GM20000 (cell line): ENCODE measurements at places on chromosomes 12 and 14.
A peak's percentile ranks its signal among the peaks of the same experiment; 100 is the strongest.

GRCh38 chr14:74592476-74593201, 19.4 kb downstream of the LTBP2 start:
- peak; percentile 50 for DNase-seq

DNA sequence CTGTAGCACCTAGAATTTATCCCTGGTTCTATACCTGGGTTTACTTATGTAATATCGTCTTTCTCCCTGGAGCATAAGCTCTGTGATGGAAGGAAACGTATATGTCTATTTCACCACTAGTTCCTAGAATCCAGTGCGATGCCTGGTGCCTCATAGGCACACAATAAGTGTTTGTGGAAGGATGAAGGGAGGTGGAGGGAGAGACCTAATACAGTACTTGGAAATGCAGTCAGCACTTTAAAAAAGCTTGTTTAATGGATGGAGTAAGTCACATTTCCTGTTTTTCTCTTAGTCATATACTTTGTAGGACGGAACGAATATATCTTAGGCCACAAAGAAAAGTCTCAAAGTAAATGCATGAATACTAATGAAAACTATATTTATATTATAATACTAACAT, 186.5 kb upstream of the HMGA2 start:
- DNase-seq = no peak

DNA sequence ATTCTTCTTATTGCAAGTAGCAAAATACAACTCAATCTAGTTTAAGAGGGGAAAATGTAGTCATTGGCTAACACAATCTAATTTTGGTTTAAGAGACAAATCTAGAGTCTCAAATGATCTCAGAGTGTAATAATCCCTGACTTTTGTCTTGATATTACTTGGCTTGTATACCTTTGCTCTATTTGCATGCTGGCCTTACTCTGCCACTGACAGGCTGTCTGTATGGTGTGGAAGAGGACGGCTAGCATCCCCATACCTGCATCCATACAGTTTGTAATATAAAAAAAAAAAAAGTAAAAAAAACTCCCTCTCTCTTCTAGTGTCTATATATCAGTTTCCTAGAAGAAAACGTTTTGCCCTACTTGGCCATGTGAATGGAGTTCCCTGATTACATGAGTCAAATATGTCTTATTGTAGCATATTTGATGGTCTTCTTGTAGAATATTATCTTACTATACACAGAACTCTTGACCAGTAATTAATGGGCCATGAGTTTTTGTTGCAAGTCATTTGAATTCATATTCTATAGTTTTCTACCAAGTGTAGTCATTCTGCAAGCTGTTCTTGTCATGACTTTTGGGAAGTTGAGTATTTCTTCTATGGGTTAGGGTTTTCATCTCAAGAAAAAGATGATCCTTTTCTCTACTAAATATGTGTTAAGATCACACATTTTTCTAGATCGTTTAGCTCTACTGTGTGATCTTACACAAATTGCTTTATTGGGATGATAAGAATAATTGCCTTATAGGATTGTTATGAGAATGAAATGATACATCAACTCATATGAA, 8.2 kb downstream of the HIF1A start:
- no peak for DNase-seq

DNA sequence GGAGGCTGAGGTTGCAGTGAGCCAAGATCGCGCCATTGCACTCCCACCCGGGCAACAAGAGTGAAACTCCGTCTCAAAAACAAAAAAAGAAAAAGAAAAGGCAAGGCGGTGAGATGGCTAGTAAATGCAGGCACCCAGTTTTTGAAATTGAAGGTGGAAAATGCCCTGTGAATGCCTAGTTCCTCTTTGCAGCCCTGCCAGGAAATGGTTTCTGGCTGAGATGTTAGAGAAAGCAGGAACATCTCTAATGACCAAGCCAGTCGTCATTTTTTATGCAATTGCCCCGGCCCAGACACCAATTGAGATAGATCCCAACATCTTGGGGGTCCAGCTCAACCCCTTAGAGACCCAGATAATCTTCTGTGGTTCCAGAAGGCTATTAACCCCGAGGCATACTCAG, 17.0 kb downstream of the SLC8A3 start:
- no peak for DNase-seq

GRCh38 chr14:105374389-105374788, 23.9 kb upstream of the TEX22 start:
- DNase-seq = no peak

- DNase-seq = no peak
These were observed 220.8 kb downstream of the ZFP36L1 start for GRCh38 chr14:68571928-68572525.

GRCh38 chr12:97292588-97292987, 170.0 kb upstream of the RMST start:
- DNase-seq = no peak

GRCh38 chr12:118472940-118473339, 96.6 kb downstream of the SUDS3 start:
- no peak for DNase-seq

- DNase-seq = no peak
These were observed 517.6 kb upstream of the ATP2B1 start for GRCh38 chr12:90226211-90226610.

DNA sequence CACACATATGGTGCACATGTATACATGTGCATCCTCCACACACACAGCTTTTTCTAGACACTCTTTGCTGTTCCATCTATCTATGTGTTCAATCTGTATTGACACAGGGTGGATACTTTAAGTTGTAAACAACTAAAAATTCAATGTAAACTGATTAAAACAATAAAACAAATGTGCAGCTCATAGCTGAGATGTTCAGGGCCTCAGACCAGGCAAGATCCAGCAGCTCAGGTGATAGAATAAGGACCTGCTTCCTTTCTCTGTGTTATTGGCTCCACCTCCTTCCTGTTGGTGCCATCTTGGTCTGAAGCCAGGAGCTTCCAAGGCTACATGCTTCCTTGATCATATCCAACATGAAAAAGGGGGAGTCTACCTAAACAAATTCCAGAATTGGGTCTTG, 158.1 kb upstream of the RFLNA start:
- DNase-seq = no peak

DNA sequence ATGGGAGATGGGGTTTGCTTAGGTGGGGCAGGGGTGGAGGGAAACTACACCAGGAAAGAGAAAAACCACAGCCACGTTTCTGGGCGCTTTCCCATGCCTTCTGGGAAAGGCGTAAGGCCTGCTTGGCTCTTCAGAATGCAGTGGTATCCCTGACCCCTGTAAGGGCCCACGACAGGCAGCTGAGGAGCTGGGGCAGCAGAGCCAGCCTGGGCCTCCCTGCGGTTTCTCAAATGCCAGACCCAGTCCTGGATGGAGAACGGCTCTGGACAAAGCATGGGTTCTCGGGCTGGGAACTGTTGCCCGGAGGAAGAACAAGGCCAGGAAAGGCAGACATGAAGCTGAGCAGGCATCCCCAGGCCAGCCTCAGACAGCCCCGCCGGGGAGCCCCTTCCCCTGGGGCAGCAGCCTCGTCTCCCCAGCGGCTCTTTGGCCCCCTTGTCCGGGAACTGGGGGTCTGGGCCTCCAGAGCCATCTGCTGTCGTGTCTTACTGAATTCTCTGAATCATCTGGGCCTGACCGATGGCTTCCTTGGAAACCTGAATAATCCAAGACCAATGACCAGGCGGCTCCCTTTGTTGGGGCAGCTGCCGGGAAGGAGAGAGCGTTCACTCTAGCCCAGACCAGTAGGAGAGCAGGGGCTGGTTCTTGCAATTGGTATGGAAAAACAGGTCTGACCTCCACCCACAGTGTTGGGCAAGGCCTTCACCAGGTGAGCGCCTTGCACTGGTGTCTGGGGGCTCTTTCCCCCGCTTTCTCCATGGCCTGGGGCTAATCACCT, 64.0 kb upstream of the RIN3 start:
- DNase-seq = no peak

DNA sequence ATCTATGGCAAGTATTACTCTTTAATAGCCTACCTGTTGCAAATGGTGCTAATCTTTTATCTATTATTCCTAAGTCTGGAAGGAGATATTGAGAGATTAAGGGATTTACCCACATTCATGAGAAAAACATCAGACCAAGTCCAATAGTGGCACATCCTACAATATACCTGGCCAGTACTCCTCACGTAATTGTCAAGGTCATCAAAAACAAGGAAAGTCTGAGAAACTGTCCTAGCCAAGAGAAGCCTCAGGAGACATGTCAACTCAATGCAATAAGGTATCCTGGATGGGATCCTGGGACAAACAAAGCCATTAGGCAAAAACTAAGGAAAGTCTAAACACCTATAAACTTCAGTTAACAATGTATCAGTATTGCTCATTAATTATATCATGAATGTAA, 12.5 kb downstream of the NR2C1 start:
- no peak for DNase-seq

GRCh38 chr14:96146131-96146771, 58.4 kb upstream of the BDKRB2 start:
- no peak for DNase-seq

GRCh38 chr14:38710881-38711280, 392.2 kb downstream of the SEC23A start:
- DNase-seq = no peak

- peak; percentile 68 for DNase-seq
These were observed 25.7 kb upstream of the LRP1-AS start for GRCh38 chr12:57173089-57173488.

DNA sequence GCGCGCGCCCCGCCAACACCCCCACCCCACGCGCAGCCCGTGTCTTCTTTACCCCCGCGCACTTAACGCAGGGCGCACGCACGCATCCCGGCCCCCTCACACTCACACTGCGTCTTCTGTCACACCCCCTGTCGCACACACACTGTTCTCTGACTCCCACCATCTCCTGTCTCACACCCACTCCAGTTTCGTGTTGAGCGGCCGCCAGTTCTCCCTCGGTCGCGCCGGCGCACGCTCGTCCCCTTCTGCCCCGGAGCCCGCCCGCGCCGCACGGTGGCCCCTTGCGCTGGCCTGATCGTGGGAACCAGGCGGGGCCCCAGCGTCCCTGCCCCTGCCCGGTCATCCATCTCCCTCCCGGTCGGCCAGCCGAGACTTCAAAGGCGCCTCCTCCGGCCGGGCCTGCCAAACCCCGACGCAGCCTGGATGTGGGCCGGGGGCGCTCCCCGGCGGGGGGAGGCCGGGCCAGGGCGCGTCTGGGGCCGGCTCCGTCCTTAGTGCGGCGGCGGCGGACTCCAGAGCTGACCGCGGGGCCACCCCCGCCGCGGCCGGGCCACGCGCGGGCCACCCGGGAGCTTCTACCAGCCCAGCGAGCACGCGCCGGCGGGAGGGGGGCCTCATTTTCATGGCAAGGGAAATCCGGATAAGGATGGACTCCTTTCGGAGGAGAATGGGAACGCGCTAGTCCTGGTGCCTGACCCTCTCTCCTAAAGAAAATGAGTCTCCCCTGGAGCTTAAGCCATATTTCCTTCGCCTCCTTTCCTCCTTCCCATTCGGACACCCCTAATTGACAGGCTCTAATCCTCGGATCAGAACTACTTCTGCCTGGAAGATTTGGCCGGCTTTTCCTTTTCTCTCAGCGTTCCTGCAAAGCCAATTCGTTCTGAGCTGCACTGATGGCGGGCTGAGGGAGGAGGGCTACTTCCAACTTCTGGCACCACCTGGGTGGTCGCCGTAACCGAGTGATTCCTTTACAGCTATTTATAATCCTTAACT, 82.0 kb upstream of the HMGA2 start:
- peak; percentile 75 for DNase-seq

- no peak for DNase-seq
These were observed 16.4 kb downstream of the PLCZ1 start for GRCh38 chr12:18721452-18721851.

- no peak for DNase-seq
These were observed 1838.6 kb upstream of the SEL1L start for GRCh38 chr14:83372271-83372670.

DNA sequence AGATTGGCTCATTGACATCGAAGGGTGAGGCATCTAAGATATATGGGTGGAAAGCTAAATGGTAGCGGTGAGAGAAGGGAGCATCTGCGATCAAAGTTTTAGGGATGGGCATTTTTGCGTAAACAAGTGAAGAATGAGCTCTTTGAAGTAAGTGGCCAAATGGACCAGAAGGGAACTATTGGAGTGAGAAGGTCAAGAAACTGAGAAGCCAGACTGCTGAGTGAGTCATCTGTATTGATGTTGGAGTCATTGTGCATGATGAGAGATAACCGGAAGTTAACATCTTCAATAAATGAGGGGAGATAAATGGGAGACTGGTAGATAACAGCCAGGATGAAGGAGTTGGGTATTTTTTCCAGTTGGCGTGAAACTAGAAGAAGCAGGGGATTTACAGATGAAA, 271.9 kb upstream of the PDE3A start:
- DNase-seq = no peak

DNA sequence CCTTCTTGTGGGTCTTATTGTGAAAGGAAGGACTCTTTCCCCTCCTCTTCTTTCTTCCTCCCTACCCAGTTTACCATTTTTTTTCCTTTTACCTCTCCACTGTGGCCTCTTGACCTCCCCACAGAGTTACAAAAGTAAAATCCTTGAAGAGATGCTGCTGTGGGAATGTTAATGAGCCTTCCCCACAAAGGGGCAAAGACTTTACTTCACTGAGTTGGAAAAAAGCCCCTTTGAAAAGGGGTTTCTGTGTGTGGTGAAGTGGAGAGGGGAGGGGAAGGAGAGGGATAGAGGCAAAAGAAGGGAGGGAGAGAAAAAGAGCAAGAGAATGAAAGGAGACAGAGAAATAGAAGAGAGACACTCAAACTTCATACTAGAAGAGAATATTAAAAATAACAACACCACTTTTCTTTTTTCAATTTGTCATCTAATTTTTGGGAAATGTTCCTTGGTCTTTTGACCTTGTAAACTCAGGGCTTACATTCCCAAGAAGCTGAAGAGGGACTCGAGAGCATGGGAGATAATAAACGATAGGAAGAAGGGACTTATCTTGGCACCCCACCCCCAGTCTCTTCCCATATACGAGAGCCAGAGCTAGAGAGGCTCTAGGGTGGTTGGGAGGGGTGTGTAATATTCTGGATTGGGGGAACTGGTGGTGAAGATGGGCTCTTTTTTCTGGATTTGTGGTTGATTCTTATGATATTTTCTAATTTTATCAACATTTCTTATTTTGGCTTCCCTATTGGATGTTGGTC, 13.2 kb upstream of the SALL2 start:
- DNase-seq = no peak

GRCh38 chr12:7130701-7131501, 730 bp downstream of the CLSTN3 start:
- peak; percentile 58 for DNase-seq

- no peak for DNase-seq
These were observed 183.3 kb downstream of the RBM19 start for GRCh38 chr12:113782873-113783272.

DNA sequence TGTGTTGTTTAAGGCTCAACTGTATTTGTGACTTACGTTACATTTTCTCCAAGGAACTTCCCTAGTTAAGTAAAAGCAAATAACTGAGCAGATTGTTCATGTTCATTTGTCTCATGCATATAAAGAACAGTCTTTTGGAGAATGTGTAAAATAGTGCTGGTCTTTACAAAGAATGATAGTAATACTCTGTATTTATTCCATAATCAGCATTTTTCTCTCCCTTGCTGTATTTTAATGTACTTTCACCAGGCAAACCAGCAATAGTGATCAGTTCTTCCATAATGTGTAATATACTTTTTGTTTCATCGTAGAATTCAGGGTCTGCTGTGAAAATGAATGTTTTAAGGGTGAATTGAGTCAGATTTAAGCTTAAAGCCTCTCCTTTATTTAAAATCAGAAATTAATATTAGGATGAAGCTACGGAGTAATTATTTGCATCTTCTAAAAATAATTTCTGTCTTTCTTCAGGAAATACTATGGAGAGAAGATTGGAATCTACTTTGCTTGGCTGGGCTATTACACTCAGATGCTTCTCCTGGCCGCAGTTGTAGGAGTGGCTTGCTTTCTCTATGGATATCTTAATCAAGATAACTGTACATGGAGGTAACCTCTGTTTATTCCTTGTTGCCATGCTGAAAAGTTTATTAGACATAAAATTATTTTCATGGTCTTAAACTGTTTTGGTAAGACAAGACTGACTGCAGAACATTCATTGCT, 141.1 kb downstream of the ANO6 start:
- DNase-seq = no peak
